T-helper 1 cell (primary cell): ENCODE measurements at places on chromosomes 5 and 9.

- DNase-seq, result no peak
Measured at GRCh38 chr5:40841068-40841805, at the start of gene CARD6. CARD6 (plus strand) TSS chr5:40841367; CDS start chr5:40841383, 16 bp downstream.

DNA sequence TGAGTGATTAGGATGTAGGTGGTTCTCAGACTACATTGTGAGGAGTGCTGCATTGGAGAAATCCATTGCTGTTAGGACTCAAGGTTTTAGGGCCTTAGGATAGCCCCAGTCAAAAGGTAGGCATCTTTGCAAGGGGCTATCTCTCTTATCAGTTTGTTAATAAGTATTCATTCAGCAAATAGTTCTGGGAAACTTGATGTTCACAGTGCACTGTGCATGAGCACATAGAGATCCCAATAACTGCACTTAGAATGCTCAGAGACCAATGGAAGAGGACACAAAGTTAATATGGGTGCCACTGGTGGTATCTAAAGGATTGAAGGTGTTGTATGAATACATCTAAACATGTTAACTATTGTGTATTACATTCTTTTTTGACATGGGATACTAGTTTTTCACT lies 131.4 kb downstream of the KIF4B start:
- no peak for DNase-seq

- no peak for DNase-seq
Measured at GRCh38 chr5:36378551-36378950, 76.8 kb upstream of the RANBP3L start.

GRCh38 chr9:76215066-76215465 lies 179.2 kb downstream of the RFK start:
- DNase-seq, result no peak

DNA sequence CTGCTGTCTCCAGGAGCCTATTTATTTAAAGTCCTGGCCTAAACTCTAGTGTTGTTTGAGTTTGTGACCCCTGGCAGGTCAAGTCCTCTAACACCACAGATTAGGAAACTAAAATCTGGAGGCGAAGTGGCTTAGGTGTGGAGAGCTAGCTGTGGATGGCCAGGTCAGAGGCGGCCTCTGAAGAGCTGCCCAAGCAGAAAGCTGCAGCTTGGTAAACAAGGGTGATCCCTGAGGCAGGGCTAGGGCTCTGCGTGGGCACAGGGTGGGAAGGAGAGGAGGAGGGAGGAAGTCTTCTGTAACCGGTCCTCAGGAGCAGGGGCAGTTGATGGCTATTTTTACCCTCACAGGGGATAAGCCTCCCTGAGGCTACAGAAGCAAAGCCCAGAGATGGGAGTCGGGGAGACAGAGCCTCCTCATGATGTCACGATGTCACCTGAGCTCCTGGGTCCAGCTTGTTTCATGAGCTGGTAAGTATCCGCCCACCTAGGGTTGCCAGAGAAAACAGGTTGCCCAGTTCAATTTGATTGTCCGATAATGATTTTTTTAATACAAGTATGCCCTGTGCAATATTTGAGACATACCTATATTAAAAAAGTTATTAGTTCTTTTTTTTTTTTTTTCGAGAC lies 25.9 kb upstream of the BOD1 start:
- no peak for DNase-seq

- no peak for DNase-seq
Measured at GRCh38 chr5:117813850-117814249, 1174.5 kb downstream of the DTWD2 start.

GRCh38 chr5:81837667-81838306 lies 86.9 kb upstream of the SSBP2 start:
- DNase-seq, result no peak

DNA sequence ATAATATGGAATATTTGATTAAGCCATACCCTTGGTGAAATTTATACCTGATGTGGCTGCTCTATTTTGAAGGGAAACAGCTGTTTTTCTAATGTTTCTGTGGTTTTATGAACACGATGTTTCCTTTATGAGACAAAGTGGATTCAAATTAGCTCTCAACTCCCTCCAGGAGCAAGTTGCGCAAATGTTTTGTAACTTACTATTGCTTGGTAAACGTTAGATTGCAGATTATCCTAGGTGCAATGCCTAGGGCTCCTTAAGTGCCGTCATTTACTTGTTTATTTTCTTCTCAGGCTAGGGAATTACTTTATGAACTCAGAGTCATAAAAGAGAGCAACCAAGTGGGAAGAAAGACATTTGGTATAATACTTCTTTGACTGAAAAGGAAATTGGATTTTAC lies 763.1 kb downstream of the TAF11L14 start:
- DNase-seq, result no peak

DNA sequence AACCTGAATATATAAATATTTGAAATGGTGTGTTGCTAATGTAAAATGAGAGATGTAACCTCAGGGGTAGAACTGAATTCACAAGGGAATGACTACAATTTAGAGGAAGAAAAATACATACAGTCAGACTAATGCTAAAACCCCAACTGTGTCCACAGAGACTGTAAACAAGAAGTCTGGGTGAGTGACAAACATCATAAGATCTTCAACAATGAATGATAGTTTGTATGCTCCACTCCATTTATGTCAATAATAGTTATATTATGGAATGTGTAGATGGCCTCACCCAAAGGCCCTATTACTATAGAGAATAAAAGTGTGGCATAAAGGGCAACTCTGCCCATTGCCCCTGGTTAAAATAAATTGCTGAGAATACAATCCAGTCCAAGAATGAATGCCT lies 102.9 kb downstream of the CETN3 start:
- no peak for DNase-seq

GRCh38 chr5:151497391-151498002 lies 50.1 kb downstream of the SLC36A1 start:
- no peak for DNase-seq

- no peak for DNase-seq
Measured at GRCh38 chr9:128558431-128559310, 6.3 kb downstream of the SPTAN1 start.

DNA sequence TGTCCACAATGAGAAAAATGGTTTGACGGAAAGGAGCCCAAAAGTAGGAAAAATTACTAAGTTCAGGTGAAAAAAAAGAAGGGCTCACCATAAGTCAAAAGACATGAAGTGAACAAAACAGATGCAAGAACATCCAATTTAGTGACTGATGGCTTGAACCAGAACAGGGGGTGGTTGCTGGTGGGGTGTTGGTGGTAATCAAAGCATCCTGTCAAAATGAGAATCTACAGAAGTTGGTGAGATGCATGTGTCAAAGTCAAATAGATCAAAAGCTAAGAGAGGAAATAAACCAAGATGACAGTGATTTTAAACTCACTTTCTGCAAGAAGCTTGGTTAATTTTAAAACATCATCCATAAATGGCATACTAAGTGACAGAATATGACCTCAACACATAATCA lies 117.4 kb downstream of the MLLT3 start:
- peak; percentile 46 for DNase-seq
